NCI-H2081 treated with DMSO at 0.1 percent for 48 hours (cell line): ENCODE measurements at places on chromosomes 5 and 9.

DNA sequence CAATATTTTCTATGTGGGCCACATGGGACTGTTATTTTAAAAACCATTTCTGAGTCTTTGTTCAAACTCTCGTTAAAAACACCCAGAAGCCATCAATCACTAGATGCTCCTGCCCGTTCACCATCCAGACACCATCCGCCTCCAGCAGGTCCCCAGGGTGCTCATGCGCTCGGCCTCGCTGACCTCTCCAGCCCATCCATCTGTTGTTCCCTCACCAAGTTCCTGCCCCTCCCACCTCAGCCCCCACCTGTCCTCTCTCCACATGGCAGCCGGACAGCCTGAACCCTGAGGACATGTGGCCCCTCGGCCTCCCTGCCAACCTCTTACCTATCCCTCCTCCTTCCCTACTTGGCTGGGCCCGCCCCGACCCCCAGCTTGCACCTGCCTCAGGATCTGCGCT is 31.6 kb downstream of the NSUN2 start:
- DNase-seq = no peak

DNA sequence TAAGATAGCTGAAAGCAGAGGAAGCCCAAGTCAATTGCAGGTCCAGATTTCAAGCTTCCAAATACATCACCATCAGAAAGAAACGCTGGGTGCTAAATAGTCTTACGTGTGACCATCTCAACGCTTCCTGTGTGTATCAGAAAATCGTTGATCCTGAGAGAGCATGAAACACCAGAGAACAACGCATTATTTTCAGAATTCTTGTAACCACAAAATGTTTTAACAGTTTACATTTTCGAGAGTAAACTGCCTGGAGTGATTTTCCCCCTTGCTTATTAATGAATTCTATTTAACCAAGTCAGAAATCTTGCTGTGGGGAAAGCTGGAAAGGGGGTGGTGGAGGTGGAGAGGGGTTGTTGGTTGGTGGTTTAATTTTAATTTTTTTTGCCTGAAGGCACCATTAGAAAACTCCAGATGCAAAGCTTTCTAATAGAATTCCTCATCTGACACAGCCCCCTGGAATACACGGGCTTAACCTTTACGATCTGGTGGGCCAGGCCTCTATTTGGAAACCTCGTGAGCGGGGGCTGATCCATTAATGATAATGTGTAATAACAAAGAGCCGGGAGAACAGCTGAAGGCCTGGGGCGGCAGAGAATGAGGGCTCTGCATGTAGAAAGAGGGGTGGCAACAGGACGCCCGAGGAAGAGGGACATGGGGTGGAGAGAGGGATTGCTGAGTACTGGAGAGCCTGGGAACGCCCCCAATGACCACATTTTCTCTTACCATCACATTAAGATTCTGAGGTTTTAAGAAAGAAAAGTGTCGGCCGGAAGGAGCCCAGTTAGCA is 124.5 kb upstream of the NFIB start:
- no peak for DNase-seq

- no peak for DNase-seq
Observed at GRCh38 chr5:96844481-96844990, 31.8 kb upstream of the ERAP2 start.

DNA sequence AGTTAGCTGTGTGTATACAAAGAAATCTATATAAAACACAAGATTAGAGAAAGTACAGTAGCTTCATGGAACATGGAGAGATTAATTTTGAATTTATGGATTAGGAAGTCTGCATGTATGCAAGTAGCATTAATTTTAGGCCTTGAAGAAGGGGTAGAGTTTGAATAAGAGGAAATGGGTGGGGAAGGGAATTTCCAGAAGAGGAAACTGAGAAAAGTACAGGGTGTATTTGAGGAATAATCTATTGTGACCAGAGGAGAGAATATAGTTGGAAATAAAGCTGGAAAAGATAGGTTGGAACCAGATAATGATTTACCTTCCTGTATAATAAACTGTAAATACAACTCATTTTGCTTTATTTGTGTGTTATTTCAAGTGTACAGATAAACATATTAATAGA is 53.6 kb downstream of the CWC27 start:
- DNase-seq = no peak

- no peak for DNase-seq
Observed at GRCh38 chr5:114612406-114612805, 250.5 kb downstream of the KCNN2 start.

DNA sequence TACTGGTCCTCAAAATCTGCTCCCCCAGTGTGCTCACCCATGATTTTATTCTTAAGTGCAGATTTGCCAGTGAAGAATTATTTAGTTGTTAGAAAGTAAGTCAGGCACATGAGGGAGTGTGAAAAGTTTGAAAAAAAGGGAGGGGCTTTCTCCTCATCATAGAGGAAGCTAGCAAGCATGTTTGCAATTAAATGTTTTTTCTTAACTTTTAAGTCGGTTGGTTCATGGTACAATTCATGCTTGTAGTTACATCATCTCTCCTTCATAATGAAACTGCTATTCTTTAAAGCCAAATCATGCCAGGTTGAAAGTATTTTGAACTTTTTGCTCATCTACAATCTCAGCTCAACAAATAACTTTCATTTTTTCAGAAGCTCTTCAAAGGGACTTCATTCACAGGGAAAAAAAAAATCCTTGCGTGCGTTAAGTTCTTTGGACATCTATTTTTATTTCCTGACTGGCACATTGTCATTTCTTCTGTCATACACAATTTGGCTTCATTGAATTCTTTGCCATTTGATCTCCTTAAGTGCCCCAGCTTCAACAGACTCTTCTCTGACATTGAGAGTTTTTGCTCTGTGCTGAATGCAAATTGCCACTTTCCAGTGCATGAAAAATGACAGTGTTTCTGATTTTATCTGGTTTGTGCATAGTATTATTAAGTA is 456.9 kb downstream of the TMEM232 start:
- DNase-seq = no peak

- DNase-seq = no peak
Observed at GRCh38 chr9:5321058-5321457, 16.5 kb upstream of the RLN2 start.

GRCh38 chr5:90461288-90461687 is 13.3 kb downstream of the MBLAC2 start:
- DNase-seq = no peak

- no peak for DNase-seq
Observed at GRCh38 chr5:144503123-144503522, 332.4 kb downstream of the KCTD16 start.

DNA sequence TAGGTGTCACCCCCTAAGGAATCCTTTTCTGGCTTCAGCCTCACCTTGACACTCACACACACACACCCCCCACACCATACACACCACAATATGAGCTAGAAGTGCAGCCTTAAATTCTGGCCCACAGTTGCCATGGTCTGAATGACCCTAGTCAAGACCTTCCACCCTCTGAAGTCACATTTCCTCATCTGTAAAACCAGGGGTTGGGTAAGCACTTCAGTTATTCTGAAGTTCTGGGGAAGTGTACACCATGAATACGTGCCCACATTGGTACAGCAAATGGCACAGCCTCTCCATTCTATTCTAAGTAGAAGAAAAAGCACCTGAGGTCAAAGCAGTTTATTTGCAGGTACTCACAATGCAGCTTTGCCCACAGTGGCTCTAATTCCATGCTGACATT is 372.8 kb upstream of the KLF4 start:
- no peak for DNase-seq

DNA sequence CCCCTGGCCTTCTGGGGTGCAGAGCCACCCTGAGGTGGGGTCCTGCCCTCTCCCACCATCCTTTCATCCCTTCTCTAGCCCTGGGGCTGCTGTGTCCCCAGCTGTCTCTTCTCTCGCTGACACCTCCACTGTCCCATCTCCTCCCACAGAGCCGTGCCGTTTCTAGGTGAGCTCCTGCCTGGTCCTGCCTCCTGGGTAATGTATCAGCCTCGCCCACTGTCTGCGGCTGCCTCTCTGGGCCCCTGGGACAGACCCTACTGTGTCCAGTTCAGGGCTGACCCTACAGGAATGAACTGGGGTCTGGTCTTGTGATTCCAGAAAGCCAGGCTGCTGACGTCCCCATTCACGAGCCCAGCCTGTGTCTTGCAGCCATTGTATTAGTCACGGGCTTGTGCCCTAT is 4.1 kb downstream of the PAEP start:
- no peak for DNase-seq

DNA sequence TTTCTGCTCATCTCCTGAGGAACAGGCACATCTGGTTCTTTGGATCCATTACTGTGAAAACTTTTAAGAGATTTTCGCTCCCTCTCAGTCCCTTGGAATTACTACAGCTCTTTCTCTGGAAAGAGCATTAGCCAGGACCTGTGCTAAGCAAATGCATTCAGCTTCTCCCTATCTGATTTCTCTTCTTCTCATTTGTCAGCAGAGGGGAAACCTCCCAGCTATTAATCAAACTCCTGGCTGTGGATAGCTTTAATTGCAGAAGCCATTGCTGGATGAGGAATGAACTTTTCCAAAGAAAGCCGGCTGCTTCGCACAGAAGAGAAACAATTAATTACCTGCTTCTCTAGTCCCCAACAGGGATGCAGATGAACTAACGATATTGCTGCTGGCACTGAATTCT is 37.9 kb downstream of the TLR4 start:
- DNase-seq = no peak

- no peak for DNase-seq
Observed at GRCh38 chr5:50439221-50439620, 1.9 kb downstream of the EMB start.

- no peak for DNase-seq
Observed at GRCh38 chr5:10479154-10479721, 37.6 kb downstream of the ROPN1L start.

DNA sequence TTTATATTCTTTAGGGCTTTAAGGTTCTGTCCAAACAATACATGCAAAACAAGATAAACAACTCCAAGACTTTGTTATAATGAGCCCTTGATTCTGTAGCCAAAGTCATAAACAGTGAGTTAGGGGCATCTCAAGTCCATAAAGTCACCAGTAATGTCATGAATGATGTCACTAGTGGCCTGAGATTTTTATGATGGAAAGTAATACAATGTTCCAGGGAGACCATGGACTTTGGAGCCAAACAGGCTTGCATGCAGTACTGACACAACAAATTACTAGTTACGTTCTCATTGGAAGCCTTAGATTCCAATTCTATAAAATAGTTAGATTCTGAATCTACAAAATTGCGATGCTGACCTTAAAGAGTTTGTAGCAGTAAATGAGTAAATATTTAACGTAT is 280.0 kb downstream of the HINT1 start:
- no peak for DNase-seq
